T47D (cell line): ENCODE measurements at places on chromosomes 11 and 22.

- no peak for DNase-seq
Measured at GRCh38 chr11:57546869-57547475, 9.6 kb downstream of the SMTNL1 start.

GRCh38 chr11:88266157-88266556 is 71.4 kb downstream of the CTSC start:
- DNase-seq: no peak

DNA sequence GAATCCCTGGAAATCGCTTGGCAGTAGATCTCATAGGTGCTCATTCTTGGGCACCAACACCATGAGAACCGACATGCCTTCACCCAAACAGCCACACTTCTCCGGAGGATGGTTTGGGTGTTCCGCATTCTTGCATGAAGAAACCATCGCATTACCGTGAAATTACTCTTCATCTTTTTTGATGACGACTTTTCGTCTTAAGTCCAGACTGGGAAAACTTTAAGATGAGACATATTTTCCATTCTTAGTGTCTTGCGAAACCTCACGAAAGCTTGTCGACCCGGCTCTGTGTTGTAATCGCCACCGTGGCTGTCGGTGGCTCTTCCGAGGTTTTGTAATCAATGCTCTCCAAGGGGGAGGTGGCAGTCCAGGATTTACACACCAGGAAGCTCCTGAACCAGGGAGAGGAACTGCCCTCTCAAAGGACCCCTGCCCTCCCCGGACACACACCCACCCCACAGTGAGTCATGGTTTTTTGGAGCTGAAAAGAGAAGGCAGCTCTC is 1.7 kb downstream of the TOM1 start:
- DNase-seq: no peak

DNA sequence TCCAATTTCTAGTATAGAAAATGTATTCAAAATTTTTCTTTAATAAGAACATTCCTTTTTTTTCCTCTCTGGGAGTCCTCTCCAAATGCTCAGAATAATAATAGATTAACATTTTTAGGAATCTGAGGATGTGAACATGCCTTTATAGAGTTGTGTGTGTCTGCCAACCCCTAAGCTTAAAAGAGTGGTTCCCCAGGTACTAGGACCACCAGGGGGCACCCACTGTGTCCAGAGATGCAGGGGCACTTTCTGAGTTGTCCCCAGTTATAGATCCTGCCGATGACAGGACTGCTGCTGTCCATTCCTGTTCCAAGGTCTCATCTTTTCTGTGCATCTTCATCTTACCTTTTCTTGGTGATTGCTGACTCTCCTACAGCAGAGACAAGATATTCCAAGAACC is 27.0 kb upstream of the MICAL2 start:
- no peak for DNase-seq

DNA sequence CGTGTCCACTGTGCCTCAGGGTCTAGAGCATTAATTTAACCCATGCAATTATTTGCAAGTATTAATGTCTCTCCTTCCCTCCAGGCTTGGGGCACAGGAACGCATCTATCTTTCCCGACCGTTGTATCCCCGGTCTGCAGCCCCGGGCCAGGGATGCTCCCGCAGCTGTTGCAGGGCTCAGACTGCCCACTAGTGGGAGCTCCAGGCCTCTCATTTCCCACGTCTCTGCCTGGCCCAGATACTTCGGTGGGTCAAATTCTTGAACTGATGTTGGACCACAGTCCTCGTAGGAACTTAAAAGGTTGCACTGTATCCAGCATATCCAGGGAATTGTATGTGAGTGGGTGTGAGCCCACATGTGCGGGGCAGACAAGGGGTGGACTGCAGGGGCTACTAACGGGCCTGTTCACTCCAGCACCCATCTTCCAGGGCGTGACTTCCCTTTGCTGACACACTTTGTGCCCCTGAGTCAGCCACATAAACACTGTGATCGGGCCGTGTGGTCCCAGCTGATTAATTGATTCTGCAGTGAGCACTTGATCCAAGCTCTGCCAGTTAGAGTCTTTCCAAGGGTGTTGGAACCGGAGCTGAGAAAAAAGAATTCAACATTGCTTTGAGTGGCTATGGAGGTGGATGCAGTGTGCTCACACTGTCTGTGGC is 451.3 kb downstream of the TBC1D22A start:
- DNase-seq: peak; percentile 51

- DNase-seq: no peak
Measured at GRCh38 chr11:17765356-17766072, 30.9 kb downstream of the KCNC1 start.
